ENCODE measurements at places on chromosomes 4 and X.

DNA sequence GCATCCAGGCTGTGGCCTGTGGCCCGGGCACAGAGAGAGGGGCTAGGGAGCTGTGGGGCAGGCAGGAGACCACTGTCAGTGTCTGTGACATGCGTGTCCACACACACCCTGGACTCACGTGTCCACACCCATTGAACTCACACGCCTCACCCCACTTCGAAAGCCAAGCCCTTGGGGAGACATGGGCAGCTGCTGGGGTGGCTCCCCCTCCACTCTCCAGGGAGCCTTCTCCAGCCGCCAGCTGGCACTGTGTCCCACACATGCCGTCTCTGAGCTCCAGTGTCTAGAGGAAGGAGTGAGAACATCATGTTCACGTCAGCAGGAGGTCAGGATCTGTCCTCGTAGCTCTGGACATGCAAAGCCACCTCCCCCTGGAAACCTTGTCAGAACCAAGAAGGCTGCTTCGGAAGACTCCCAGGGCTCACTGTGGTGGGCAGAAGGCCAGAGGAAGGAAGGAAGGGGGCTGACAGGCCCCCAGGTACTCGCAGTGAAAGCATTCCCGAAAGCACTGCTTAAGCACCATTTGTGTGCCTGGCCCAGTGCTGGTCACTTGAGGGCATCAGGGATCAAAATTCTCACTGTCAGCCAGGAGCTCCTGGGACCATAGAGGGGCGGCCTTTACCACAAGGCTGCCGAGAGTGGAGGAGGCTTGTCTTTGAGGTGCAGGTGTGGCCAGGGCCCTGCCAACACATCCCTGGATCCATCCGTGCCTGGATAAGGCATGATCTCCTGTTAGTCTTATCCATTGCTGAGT, 61.4 kb downstream of the HTRA3 start:
- no peak for DNase-seq

GRCh38 chr4:119041396-119041795, 94.2 kb upstream of the MYOZ2 start:
- no peak for DNase-seq

- DNase-seq: no peak
Observed at GRCh38 chr4:29710519-29710918, 1009.6 kb upstream of the PCDH7 start.

DNA sequence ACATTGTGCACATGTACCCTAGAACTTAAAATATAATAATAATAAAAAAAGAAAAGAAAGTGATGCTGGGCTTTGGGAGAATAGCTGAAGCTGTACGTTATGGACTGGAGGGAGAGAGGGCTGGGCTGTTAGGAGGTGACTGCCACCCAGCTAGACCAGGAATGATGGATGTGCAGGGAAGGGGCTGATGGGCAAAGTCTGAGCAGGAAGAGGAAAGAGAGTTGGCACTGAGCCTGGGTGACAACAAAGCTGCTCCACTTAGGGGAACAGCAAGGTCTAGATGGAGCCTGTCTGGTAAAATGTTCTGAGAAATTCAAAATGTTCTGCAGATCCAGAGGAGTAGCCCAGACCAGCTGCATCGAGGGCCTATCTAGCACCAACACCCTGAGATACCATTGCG, 32.3 kb downstream of the MED28 start:
- DNase-seq: no peak

- DNase-seq: no peak
Observed at GRCh38 chrX:109352066-109352588, 129.8 kb downstream of the GUCY2F start.

DNA sequence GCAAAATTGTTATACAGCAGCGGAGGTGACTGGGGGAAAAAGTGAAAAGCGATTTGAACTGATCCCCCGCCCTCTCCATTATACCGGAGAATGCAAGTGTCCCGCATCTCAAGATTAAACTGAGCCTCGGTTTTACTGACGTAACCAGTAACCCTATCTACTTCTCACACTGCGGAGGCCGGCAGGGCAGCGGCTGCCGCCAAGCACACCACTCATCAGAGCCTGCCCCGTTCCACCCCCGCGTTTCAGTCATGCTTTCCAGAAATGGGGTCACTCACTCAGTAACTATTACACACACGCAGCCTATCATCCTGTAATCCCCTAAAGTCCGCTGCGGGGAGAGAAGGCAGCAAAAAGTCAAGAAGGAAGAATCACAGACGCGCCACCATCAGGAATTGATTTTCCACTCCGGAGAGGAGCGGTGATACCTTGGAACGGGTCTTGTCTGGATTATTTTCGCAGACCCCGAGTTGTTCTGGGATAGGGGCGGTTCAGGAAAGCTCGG, 1.4 kb downstream of the RPS6KA3 start:
- DNase-seq: peak; percentile 39

DNA sequence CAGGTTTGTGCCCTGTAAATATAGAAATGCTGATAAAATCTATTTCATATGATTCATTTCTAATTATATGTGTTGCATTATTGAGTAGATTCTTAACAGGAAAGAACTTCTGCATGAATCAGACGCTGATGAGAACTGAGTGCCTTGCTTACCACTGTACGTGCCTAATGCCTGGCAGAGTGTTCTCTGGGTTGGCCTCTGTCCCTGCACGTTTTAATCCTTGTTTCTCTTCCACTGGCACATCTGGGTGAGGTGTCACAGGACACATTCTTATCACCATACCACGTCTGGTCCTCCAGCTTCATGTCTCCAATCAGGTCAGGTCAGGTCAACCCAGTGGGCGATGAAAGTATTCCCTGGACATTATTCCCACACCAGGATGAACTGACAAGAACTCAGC, 53.6 kb downstream of the KLF3 start:
- no peak for DNase-seq

DNA sequence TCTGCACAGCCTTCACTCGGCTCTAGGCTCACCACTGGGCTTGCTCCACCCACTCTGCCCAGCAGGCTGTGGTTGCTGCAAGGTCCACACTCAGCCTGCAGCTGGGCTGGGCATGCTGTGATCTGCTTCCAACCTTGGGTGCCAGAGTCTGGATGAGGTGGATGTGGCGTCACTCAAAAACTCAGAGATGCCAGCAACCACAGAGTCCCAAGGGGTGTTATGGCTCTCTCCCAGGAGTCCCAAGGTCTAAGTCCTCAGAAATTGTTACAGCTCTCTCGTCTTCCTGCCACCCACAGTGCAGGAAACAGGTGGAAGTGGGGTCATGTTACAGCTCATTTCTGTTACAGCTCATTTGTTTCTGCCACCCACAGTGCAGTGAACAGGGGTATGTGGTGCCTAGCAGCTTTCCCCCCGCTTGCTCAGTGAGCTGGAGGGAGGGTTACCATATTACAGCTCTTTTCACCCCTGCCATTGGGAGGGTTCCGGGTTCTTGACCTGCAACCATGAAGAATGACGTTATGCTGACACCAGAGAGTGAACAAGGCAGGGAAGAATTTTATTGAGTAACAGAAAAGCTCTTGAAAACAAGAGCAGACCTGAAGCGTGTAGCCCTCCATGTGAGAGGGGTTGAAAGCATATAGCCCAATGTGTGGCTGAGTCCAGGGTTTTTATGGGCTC, 893.9 kb downstream of the PCDH7 start:
- DNase-seq: no peak

GRCh38 chr4:25921922-25922321, 7.9 kb downstream of the SMIM20 start:
- no peak for DNase-seq

All from activated CD4-positive, alpha-beta T cell treated with anti-CD3 and anti-CD28 coated beads, Interleukin-2, amount 10 ng/mL, durations not matched to agents 7 days and 5 days (primary cell).